RWPE1 (cell line): ENCODE measurements at places on chromosomes 6 and 20.

DNA sequence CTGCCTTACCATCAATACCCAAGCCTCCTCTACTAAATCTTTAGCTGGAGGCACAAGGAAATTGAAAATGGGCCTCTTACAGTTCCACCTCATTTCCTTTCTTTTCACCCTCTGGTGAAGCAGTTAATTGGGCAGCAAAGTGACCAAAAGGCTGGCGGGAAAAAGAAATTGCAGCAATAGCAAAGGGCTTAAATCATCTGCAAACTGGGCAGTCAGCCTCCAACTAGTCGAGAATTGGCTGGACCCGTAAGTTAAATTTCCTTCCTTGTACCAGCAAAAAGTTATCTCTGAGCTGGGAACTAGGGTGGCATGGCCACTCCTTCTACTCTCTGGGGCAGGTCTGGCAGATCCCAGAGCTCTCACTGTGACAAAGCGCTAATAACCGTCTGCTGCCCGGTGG is 33.5 kb downstream of the GHRH start:
- no peak for DNase-seq

DNA sequence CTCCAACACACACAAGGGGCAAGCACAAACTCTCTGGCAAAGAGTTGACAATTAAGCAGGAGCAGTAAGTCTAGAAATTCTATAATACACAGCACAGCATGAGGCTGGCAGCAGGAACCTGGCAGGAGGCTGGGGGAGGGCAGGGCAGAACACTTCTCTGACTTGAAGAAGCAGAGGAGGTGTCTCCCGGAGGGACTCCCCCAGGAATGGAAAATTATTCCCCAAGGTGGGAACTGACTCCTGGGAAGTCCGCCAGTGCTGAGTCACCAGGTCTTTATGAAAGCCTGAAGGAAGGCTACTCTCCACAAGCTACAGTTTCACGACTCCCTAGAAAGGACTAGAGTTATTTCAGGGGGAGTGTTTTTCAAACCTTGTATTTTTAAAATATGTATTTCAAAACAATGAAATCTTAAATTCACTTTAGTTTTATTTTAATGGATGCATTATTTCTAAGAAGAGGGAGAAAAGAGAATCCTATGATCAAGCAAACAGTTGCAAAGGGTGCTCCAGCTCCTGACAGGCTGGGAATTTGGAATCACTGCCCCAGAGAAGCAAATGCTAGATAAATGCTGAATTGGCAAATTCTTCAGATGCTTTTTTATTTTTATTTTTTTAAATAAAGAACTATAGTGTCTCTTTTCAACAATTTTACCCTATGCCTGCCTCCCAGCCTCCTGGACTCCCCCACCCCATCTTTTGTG is 192.8 kb downstream of the LY86 start:
- peak; percentile 76 for DNase-seq

- no peak for DNase-seq
Observed at GRCh38 chr6:129606664-129607063, 103.3 kb downstream of the ARHGAP18 start.

DNA sequence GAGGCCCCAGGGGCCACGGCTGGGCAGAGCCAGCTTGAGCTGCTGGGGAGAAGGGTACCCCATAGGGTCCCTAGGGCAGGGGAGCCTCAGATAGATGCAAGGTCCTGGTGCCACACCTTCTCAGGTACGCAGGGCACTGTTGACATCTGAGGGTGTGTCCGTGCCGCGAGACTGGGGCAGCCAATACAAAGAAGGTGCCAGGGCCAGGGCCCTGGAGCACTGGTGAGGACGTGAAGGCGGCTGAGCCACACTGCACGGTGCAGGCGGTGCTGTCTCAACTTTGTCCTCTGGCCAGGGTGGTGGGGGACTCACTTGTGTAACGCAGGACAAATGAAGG is 649 bp upstream of the LRRC73 start:
- no peak for DNase-seq

GRCh38 chr6:109478222-109478805 is 4.7 kb downstream of the ZBTB24 start:
- DNase-seq: no peak

DNA sequence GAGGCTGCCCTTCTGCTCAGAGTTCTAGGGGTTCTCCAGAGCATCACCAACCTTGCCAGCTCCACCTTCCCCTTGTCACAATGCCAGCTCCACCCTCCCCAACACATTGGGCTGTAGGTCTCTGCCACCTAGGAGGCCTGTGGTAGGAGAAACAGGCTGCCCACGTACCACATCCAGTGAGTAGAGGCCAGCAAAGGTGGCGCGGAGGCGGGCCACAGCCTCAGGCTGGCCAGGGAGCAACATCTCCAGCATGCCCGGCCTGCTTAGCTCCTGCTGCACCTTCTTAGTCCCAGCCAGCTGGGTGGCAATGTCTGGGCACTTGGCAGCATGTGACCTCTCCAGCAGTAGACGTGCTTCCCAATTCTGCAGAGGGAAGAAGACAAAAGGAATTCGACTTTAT is 23.8 kb downstream of the GSS start:
- no peak for DNase-seq
